ENCODE measurements at places on chromosomes 1 and 21.

- H3K27me3 ChIP-seq, result no peaks in the 10 kb centered on the region
- H3K36me3 ChIP-seq, result peaks cover 8% of the 10 kb centered on the region
- no peak overlapping the region for H3K27ac ChIP-seq
- peak; percentile 29 for DNase-seq
- H3K4me1 ChIP-seq, result peaks cover 8% of the 10 kb centered on the region
Observed at GRCh38 chr1:155607708-155608107, 2.3 kb upstream of the MSTO1 start.

- H3K36me3 ChIP-seq, result peaks cover 58% of the 10 kb centered on the region
- no peak overlapping the region for H3K4me3 ChIP-seq
- H3K27me3 ChIP-seq, result no peaks in the 10 kb centered on the region
- no peak for DNase-seq
- H3K4me1 ChIP-seq, result peaks cover 66% of the 10 kb centered on the region
Observed at GRCh38 chr1:32195972-32196823, 4.2 kb upstream of the CCDC28B start.

DNA sequence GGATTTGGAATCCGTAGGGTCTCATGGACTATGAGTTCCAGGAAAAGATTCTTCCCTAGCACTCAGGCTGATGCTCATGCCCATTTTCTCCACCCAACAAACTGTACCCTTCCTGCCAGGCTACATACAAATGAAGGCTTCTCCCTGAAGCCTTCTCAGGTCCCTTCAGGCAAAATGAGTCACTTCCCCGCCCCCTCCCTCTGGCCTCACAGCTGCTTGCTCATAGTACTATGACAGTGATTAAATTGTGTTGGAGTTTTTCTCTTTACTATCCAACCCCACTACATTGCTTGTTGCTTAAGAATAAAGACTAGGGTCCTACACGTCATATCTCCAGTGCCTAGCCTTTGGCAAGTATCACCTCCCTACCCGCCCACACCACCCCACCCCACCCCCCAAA lies 207.6 kb upstream of the NFIA start:
- H3K4me3 ChIP-seq, result no peak overlapping the region
- peaks cover 3% of the 10 kb centered on the region for H3K4me1 ChIP-seq
- no peak overlapping the region for H3K27ac ChIP-seq
- no peaks in the 10 kb centered on the region for H3K36me3 ChIP-seq
- peak; percentile 55 for DNase-seq

DNA sequence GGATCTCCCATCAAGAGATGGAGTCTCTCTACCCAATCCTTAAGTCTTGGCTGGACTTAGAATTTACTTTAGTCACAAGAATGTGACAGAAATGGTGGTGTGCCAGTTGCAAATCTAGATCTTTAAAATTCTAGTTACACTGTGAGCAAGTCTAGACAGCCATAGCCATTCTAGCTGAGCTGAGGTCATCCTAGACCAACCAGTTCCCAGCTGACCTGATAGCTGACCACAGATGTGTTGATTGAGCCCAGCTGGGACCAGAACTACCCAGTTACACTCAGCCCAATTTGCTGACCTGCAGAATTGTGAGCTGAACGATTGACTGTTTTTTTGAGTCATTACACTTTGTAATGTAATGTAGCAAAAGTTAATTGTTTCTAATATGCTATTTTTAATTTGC lies 251.8 kb downstream of the ADGRL2 start:
- no peak overlapping the region for H3K4me3 ChIP-seq
- H3K27ac ChIP-seq, result no peak overlapping the region
- H3K27me3 ChIP-seq, result no peaks in the 10 kb centered on the region
- H3K36me3 ChIP-seq, result no peaks in the 10 kb centered on the region

DNA sequence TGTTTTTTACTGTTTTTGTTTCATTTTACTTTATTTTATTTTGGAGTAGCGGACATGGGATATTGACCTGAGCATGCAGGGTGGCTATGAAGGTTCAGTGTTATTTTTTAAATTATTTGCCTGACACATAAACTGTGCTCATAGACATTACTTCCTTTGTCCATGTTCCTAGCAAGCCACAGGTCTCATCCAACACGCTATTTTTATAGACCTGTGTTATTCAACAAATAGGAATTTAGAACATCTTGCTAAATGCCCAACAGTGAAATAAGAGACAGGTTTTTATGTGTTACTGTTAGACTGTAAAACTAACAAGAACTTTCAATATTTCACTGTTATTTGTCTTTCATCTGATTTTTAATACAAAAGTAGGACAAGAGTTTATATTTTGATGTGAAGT lies 756.4 kb downstream of the KCNT2 start:
- H3K4me1 ChIP-seq, result no peaks in the 10 kb centered on the region
- no peak overlapping the region for H3K4me3 ChIP-seq
- DNase-seq, result no peak
- no peak overlapping the region for H3K27ac ChIP-seq
- no peaks in the 10 kb centered on the region for H3K27me3 ChIP-seq

- H3K27ac ChIP-seq, result no peak overlapping the region
- peaks cover 7% of the 10 kb centered on the region for H3K4me1 ChIP-seq
- DNase-seq, result no peak
- H3K36me3 ChIP-seq, result no peaks in the 10 kb centered on the region
Observed at GRCh38 chr1:205668951-205669340, 11.4 kb downstream of the SLC45A3 start.

All from activated CD8-positive, alpha-beta T cell treated with anti-CD3 and anti-CD28 coated beads for 36 hours (primary cell).